ENCODE measurements at places on chromosomes 6 and 20. TPM values are rescaled to one million over a fixed set of nuclear protein-coding genes. Genes with fewer than 3 reads are reported as not detected.

The E2F1 gene
- 0.57 TPM for total RNA-seq

The COX4I2 gene
- not detected for total RNA-seq

The TUBB1 gene
- not detected for total RNA-seq

The EPB41L1 gene
- total RNA-seq: 31.8 TPM

The COL12A1 gene
- total RNA-seq: 101 TPM

The SSTR4 gene
- not detected for total RNA-seq

The HLA-A gene
- 281 TPM for total RNA-seq

The CAP2 gene
- 59.6 TPM for total RNA-seq

The REM1 gene
- 6.5 TPM for total RNA-seq

The LY6G5C gene
- total RNA-seq: 0.94 TPM

The CCN6 gene
- not detected for total RNA-seq
